ENCODE measurements at places on chromosomes 12 and 14.

GRCh38 chr12:116455540-116456329 is 103.4 kb upstream of the MAP1LC3B2 start:
- DNase-seq, result no peak

DNA sequence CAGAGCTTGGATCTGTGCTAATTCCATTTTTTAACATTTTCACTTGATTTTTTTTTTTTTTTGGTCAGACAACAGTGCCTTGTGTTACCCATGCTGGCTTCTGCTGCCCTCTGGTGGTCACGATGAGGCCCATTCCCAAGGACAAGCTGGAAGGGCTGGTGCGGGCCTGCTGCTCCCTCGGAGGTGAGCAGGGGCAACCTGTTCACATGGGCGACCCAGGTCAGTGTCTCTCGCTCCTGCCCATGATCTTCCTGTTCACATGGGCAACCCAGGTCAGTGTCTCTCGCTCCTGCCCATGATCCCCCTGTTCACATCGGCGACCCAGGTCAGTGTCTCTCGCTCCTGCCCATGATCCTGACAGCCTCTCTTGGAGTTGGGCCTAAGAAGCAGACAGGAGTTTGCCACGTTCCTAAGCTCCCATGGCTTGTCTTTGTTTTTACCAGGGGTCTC is 59.4 kb downstream of the DGLUCY start:
- DNase-seq, result peak; percentile 54

DNA sequence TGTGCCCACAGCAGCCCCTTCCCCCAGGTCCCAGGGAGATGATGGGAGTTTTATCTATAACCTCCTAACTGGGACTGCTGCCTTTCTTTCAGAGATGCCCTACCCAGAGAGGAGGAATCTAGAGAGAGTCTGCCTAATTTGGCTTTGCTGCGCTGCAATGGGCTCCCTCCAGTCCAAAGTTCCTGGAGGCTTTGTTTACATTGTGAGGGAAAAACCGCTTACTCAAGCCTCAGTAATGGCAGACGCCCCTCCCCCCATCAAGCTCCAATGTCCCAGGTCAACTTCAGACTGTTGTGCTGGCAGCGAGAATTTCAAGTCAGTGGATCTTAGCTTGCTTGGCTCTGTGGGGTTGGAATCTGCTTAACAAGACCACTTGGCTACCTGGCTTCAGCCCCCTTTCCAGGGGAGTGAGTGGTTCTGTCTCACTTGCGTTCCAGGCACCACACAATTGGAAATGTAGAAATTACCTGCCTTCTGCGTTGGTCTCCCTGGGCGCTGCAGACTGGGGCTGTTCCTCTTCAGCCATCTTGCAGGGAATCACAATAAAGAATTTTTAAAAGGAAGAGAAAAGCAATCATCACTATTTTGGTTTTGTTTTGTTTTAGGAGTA is 262.5 kb downstream of the FOXG1 start:
- DNase-seq, result no peak

GRCh38 chr12:75820848-75821578 is 210.6 kb downstream of the PHLDA1 start:
- no peak for DNase-seq

DNA sequence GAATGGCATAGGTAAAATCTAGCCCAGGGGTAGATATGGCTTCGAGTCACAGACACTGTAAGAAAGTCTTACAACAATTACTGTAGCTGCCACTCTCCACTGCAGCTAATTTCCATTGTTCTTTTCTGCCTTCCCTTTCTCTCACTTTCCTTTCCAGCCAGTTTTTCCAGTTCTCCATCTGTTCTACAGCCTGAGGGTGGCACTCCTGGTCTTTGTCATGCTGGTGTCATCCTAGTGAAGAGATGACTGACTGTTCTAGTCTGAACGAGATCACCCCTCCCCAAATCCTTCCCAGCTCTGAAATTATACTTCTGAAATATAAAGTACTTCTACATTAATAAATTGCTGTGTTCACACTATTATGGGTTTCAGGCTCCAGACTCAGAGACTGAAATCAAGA is 74.2 kb upstream of the CSRP2 start:
- DNase-seq, result peak; percentile 14

DNA sequence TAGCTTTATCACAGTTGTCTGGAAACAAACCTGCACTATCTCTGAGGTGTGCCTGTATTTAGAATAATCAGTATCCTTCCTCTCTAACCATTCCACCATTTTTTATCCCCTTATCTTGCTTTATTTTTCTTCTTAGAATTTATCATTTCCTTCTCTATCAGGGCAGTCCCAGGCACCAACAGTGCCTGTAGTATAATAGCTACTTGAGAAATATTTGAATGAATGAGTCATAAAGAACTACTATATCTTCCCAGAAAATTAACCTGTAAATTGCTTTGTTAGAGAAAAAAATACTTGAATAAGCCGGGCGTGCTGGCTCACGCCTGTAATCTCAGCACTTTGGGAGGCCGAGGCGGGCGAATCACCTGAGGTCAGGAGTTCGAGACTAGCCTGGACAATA is 21.2 kb upstream of the FOXJ2 start:
- DNase-seq, result no peak

- no peak for DNase-seq
These were observed 16.8 kb downstream of the ISCA2 start for GRCh38 chr14:74510223-74510931.

- no peak for DNase-seq
These were observed 54.2 kb downstream of the LRRC74A start for GRCh38 chr14:76880449-76880848.

GRCh38 chr12:17577405-17577804 is 512.6 kb downstream of the RERGL start:
- DNase-seq, result no peak

GRCh38 chr14:68772761-68773381 is 20.0 kb downstream of the ZFP36L1 start:
- DNase-seq, result no peak

DNA sequence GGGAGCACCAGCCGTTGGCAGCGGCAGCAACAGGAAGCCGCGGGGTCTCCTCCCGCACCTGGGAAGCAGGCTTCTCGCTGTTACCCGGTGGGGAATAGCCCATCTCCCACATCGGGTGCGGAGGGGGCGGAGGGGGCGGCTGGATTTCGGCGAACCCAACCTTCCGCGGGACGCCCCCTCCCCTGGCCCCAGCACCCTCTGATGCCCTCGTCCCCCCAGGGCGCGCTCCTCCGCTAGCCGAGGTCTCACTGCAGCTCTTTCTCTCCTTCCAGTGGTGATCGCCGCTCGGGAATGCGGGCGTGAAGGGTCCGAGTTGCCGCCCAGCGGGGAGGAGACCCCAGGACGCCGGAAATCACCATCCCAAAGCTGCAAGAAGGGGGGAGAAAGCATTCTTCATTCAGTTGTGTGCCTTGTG is 303 bp downstream of the SAMD4A start:
- no peak for DNase-seq

GRCh38 chr14:53767566-53767965 is 189.1 kb downstream of the BMP4 start:
- no peak for DNase-seq

DNA sequence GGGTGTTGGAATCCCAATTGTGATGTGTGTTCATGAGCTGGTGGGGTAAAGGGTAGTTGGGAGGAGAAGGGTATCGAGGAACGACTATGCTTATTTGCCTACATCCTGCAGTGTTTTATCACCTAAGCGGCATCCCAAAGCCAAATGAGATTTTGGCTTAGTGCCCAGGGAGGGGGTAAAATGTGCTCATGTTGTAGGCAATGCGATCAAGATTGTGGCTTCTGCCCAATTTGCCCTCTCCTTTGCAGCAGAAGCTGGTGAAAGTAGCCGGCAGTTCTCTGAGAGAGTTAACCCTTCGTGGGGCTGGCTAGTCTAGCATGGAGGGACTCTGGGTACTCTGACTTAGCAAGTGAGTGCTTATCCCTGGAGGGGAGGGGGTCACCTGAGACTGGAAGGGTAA is 753 bp downstream of the RPH3A start:
- peak; percentile 29 for DNase-seq

GRCh38 chr12:53518381-53518780 is 11.1 kb upstream of the NPFF start:
- DNase-seq, result no peak

- no peak for DNase-seq
These were observed 124.5 kb downstream of the DUSP6 start for GRCh38 chr12:89227774-89228173.

GRCh38 chr12:24109381-24110039 is 160.0 kb upstream of the SOX5 start:
- peak; percentile 28 for DNase-seq

GRCh38 chr12:76895796-76896195 is 17.0 kb upstream of the CSRP2 start:
- no peak for DNase-seq

DNA sequence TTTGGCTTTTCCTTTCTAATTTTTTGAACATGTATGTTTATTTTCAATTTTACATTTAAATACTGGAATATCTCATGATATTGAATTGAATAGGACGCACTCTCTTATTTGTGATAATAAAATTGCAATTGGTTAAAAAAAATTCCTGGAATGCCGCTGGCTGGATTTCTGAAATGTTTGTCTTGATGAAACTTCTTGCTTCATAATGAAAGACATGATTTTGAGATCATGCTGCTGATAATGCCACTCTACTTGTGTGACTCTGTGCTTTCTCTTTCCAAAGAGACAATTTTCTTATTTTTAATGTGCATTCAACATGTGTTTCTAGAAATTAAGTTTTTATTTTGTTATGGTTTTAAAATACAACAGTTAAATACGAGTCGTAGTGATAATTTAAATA is 465.7 kb upstream of the FAR2 start:
- no peak for DNase-seq

DNA sequence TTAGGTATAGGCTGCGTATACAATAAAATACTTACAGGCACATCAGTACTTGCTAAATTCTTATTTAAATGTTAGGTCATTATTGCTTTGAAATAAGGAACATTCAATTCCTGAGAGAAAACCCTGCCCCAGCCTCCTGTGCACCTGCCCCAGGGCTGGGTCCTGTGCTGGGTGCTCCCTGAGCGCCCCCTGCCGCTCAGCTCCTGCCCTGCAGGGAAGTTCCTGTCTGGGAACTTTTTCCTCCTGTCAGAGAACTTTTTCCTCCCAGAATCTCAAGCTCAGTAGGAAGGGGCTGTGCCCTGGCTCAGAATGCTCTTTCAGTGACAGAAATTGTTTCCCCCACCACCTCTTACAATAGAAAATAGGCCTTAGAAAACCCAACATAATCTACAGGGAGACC is 751.1 kb downstream of the TMEM121 start:
- no peak for DNase-seq

- DNase-seq, result no peak
These were observed 59.7 kb upstream of the NAP1L1 start for GRCh38 chr12:76144245-76144549.

- DNase-seq, result no peak
These were observed 284.0 kb downstream of the ATP23 start for GRCh38 chr12:58225203-58225877.
